ENCODE measurements at places on chromosomes 3 and 15. TPM values are rescaled to one million over a fixed set of nuclear protein-coding genes. Genes with fewer than 3 reads are reported as not detected.

The GAP43 gene
- 0.43 TPM for total RNA-seq

The PRR20G gene
- total RNA-seq = not detected

The XCR1 gene
- not detected for total RNA-seq

The DAPK2 gene
- 1.1 TPM for total RNA-seq

The TRIM71 gene
- total RNA-seq = not detected

The PROS1 gene
- total RNA-seq = 6.2 TPM

The PLSCR4 gene
- total RNA-seq = 23.4 TPM

The CFAP161 gene
- 0.72 TPM for total RNA-seq

The TRIM59 gene
- total RNA-seq = 44.0 TPM

The LRTM1 gene
- not detected for total RNA-seq

The ANKRD34C gene
- not detected for total RNA-seq

The HHATL gene
- not detected for total RNA-seq

The TM4SF18 gene
- not detected for total RNA-seq

The FBXO40 gene
- total RNA-seq = not detected

The AP3B2 gene
- 1.8 TPM for total RNA-seq

The CTXN2 gene
- not detected for total RNA-seq

The PPM1L gene
- total RNA-seq = 0.66 TPM

The SLC12A1 gene
- not detected for total RNA-seq

The LMAN1L gene
- total RNA-seq = not detected

The NPAP1 gene
- total RNA-seq = not detected

The DUOXA2 gene
- not detected for total RNA-seq

The SLC7A14 gene
- total RNA-seq = 3.9 TPM

The TTLL13 gene
- total RNA-seq = not detected

The ZDHHC19 gene
- not detected for total RNA-seq

The FRMD4B gene
- 0.66 TPM for total RNA-seq

The CYP1A2 gene
- total RNA-seq = not detected

The GHRL gene
- total RNA-seq = not detected

The WWTR1 gene
- total RNA-seq = 41.1 TPM

The CADM2 gene
- not detected for total RNA-seq

The MYLK gene
- total RNA-seq = 233 TPM

The ACP3 gene
- 3.5 TPM for total RNA-seq

The USF3 gene
- 10.6 TPM for total RNA-seq

The ZKSCAN7 gene
- 5.0 TPM for total RNA-seq

The C3orf80 gene
- 5.7 TPM for total RNA-seq

The SEMA3G gene
- total RNA-seq = under 0.01 TPM

The GNL3 gene
- 134 TPM for total RNA-seq

The TP63 gene
- total RNA-seq = under 0.01 TPM

The ATP13A5 gene
- not detected for total RNA-seq

The TBC1D21 gene
- not detected for total RNA-seq

The GREM1 gene
- 264 TPM for total RNA-seq

The FMN1 gene
- 3.0 TPM for total RNA-seq

The LSMEM2 gene
- total RNA-seq = not detected

The ARHGAP31 gene
- 19.5 TPM for total RNA-seq

The ZBTB47 gene
- 26.0 TPM for total RNA-seq

The FGF7 gene
- total RNA-seq = 60.8 TPM

The RBPMS2 gene
- 0.22 TPM for total RNA-seq

The PLSCR2 gene
- not detected for total RNA-seq

The CCDC54 gene
- total RNA-seq = not detected

The P2RY13 gene
- total RNA-seq = not detected

The IL17RD gene
- total RNA-seq = 0.44 TPM

The CCR4 gene
- not detected for total RNA-seq

The MYL3 gene
- total RNA-seq = not detected

The SMCO1 gene
- total RNA-seq = not detected

The SOX2 gene
- total RNA-seq = not detected

The TRPC1 gene
- total RNA-seq = 27.2 TPM

The GOLGA8J gene
- not detected for total RNA-seq
